T-helper 1 cell (primary cell): ENCODE measurements at places on chromosomes 7 and 10.

- no peak for DNase-seq
These were observed 84.6 kb upstream of the PDE1C start for GRCh38 chr7:32154797-32155196.

DNA sequence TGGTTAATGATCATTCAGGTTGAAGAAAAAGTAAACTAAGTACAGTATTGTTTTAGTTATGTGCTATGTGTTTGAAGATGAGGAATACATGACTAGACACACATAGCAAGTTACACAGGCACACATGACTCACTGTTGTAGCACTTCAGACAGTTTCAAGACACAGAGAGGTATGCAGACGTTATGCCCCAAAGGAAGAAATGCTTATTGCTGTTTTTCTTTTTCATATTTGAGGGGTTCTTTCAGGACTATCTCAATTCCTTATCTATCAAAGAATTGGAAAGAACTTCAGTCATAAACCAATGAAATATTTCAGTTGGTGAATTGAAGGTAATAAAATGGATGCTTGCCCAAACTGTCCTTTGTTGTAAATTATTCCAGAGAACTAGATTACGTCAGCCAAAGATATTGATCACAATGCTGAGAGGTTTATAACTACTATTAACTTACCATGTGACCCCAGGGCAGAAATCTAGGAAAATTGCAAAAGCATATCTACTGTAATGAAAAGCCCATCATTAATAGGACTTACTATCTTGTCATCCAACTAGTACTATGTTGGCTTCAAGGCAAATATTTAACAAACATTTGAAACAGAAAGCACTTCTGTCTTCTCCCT is 61.2 kb upstream of the CAPZA2 start:
- DNase-seq = no peak

DNA sequence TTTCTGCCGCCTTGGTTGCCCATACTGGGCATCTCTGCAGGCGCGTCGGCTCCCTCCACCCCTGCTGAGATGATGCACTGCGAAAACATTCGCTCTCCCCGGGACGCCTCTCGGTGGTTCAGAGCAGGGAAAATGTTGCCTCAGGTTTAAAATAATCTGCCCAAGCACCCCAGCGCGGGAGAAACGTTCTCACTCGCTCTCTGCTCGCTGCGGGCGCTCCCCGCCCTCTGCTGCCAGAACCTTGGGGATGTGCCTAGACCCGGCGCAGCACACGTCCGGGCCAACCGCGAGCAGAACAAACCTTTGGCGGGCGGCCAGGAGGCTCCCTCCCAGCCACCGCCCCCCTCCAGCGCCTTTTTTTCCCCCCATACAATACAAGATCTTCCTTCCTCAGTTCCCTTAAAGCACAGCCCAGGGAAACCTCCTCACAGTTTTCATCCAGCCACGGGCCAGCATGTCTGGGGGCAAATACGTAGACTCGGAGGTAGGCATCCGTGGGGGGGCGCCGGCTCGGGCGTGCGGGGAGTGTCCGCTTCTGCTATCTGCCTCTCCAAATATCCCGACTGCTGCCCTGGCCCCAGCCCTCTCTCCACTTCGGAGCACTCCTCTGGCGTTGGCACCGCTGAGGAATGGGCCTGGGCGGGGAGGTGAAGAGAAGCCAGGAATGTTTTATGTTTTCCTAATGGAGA is at the start of gene CAV1:
Gene CAV1, plus strand, starts transcription at position 428 of the 689 bp plus-strand sequence. Its CDS starts 27 bp downstream, at position 455.
- no peak for DNase-seq

DNA sequence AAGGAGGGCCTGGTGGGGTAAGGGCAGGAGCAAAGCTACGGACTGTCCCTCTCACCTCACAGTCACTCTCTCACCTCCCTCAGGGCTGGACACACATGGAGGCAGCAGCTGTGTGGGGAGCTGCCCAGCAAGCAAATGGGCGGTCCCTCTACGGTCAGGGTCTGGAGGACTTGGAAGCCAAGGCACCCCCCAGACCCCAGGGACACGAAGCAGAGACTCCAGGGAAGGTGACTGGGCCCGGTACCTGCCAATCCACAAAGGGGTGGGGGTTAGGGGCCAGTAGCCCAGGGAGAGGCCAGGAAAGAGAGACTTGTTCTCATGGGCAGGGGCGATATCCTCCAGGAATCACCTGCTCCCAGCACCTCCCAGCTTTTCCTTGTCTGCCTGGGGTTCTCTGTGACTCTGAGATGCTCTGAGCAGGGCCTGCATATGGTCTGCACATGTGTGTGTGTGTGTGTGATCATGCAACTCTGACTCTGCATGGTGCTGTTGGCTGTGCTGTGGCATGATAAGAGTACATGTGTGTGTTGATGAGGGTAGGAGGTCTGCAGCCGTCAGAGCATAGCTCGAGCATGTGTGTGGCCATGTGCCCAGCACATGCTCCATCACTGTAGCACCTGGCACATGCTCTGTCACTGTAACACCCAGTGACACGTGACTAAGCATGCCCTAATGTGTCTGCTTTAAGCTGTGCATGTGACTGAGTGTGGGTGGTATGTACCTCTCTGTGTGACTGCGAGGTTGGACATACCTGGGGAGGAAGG is 4.6 kb upstream of the LDB3 start:
- no peak for DNase-seq

- DNase-seq = no peak
These were observed 379.1 kb downstream of the ADRA2A start for GRCh38 chr10:111455776-111456426.

DNA sequence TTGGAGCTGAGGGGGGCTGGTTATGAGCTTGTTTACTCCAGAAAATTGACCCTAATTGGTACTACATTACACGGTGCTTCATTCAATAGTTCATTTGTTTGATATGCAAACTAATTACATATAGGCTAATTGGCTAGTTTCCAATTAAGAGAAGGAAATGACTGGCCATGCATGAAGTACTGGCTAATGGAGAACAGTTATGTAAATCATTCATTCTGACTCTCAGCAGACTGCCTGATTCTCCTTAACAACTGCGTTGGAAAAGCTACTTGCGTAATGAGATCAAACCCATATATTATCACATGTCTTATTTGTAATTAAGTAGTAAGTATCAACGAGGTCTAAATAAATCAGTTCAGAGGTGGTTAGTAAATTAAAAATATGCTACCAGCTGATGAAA is 81.8 kb upstream of the CTTNBP2 start:
- DNase-seq = no peak

DNA sequence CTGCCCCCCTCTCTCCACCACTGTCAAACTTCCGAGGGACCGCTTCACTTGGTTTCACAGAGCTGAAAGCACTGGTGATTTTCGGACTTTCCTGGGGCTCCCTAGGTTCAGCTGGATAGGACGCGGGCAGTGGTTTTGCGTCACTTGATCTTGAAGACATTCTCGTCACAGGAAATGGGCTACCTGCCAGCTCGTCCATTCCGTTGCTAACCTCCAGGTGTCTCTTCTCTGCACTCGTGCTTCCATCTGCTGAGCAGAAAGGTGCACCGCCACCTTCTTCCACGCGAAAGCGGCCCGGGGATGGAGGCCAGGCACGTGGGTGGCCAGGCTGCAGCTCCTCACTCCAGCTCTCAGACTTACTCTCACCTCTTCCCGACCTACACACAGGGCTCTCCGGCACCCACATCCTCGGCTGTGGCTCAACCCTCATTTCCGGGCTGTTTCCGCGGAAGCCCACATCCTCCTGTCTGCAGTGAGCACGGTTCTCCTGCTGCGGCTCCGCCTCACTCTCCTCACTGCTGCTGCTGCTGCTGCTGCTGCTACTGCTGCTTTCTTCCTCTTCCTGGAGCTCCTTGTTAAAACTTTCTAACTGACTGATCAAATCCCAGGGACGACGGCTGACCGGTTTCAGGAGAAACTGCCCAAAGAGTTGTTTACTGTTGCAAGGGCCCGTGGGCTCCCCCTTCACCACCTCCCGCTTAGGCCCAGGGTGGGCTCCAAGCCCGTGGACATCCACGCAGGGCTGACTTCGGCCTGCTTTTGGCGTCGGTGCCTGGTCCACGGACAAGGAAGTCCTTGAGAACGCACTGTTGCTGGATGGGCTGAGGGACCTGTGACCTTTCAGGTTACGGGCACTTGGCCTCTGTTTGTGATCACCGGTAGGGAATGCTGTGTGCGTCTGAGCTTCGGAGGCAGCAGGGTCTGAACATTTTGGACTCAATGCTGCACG is 32.1 kb downstream of the JCAD start:
- peak; percentile 74 for DNase-seq

- DNase-seq = no peak
These were observed 195.6 kb downstream of the CYP26A1 start for GRCh38 chr10:93269281-93269680.

DNA sequence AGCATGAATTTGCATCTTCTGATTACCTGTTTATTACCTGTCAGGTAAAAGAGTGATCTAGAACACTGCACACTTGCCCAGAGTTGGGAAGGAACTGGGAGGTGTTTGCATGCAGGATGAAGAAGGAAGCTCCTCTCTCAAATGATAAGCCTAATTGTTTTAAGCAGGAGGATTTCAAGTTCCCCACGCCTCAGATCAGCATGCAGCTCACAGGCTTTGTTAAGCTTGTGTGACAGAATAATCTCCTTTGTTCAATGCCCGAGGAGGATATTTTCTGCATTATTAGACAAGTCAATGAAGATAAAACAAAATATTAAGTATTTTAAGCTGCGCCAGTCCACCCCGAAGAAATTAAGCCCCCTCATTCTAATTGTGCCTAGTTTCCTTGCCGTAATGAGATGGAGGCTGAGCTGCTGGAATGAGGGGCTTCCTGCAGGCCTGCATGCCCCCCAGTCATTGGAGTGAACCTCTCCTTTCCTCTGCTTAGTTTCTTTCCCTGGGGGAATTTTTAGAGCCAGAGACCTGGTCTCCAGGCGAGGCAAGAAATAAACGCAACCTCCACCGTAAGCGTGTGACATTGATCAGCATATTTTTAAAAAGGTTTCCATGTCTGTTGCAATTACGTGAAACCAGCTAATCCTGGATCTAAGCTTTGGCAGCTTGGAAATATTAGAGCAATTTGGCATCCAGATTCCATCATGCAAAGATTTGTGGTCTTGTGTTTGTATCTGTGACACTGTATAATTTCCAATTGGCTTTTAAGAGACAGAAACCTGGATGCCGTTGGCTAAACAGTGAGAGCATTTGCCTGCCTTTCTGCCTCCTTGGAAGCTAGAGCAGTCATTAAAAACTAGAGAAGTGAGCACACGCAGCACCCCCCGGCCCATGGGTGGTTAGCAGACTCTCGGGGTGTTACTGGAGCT is 376.0 kb downstream of the GALNT17 start:
- DNase-seq = no peak

DNA sequence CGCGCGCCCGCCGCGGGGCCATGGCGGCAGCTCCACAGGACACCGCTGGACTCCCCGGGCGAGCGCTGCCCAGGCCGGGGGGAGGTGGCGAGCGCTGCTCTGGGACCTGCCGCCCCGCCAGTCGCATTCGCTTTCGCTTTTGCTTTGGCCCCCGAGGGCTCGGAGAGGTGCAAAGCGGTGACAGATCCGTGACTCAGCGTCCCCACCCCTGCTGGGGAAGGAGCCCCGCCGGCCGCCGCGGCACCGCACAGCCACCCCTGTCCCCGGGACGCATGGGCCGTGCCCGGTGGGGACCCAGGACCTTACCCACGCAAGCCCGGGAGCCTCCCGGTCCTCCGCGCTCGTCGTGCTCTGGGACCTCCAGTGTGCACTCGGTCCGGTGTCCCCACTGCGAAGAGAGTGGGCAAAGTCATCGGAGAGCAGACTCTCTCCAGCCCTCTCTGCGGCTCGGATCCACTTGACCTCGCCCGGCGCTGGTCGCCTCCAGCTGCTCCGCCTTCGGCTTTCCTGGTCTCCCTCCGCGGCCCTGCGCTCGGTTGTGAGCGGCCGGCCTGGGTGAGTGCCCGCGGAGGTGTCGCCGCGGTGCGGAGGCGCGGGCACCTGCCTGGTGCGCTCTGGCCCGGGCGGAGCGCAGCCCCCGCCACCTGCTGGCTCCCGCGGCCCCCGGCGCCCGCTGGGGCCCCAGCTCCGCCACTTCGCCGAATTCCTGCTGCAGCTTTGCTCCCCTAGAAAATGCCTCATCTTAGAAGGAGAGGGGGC is at the start of gene IL15RA:
Gene IL15RA, minus strand, starts transcription at position 73 of the 759 bp plus-strand sequence. Its CDS starts 51 bp downstream, at position 22.
- peak; percentile 88 for DNase-seq

DNA sequence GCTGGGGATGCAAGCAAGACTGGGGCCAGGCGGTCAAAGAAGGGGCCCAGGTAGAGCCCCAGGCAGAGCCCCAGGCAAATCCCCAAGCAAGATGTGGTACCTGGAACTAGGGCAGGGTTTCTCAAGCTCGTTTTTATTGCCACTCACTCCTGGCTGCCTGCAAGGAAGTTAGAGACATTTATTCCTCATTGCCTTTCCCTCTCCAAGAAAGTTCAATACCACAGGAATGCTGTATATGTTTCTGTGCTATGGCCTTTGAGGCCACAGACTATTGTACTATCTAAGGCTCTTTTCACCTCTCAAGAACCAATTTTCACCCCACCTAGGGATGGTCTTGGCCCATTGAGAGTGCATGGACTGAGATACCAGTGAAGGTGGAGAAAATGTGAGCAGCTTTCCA is 71.3 kb downstream of the TACC2 start:
- no peak for DNase-seq

GRCh38 chr10:132834891-132835847 is 49.2 kb upstream of the NKX6-2 start:
- no peak for DNase-seq

- DNase-seq = no peak
These were observed 129.9 kb downstream of the TEX36 start for GRCh38 chr10:125553091-125553490.

GRCh38 chr7:12450615-12451014 is 47.0 kb upstream of the VWDE start:
- DNase-seq = no peak

- no peak for DNase-seq
These were observed 94.4 kb upstream of the SEMA3C start for GRCh38 chr7:81013083-81013817.

- DNase-seq = no peak
These were observed 38.5 kb downstream of the CDK1 start for GRCh38 chr10:60816628-60817397.

DNA sequence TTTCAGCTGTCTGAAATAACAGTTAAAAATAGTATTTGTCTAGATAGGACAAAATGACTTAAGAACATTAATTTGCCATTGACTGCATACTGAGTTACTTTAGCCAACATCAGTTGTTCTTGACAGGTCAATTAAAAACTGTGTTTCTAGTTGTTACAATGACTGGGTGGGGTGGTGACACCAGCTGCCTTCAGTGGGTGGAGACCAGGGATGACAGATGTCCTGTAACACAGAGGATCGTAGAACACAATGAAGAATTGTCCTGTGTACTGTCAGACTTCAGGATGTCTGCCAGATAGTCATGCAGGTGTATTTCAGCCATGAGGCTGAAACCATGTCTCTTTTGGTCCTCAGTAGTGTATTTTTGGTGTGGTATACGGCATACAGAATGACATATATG is 24.4 kb downstream of the TRUB1 start:
- no peak for DNase-seq
